ENCODE measurements at places on chromosomes 7 and 10. TPM values are rescaled to one million over a fixed set of nuclear protein-coding genes. Genes with fewer than 3 reads are reported as not detected.

The COL13A1 gene
- total RNA-seq, result 3.1 TPM

DNA sequence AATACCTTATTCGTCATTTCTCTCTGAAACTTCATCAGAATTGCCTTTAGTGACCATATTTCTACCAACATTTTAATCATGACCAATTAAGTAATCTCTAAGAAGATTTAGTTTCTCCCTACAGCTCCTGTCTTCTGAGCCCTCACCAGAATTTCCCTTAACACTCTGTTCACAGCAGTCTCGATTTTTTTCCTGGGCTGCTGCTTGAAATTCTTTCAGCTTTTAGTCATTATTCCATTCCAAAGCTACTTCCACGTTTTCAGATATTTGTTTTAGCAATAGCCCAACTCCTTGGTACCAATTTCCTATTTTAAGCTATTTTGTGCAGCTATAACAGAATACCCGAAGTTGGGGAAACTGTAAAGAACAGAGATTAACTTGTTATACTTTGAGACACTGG, 192.4 kb upstream of the DKK1 start:
- no peaks in the 10 kb centered on the region for H3K4me1 ChIP-seq
- H3K27ac ChIP-seq, result no peak overlapping the region
- no peak for DNase-seq
- H3K36me3 ChIP-seq, result no peaks in the 10 kb centered on the region
- H3K27me3 ChIP-seq, result no peaks in the 10 kb centered on the region

DNA sequence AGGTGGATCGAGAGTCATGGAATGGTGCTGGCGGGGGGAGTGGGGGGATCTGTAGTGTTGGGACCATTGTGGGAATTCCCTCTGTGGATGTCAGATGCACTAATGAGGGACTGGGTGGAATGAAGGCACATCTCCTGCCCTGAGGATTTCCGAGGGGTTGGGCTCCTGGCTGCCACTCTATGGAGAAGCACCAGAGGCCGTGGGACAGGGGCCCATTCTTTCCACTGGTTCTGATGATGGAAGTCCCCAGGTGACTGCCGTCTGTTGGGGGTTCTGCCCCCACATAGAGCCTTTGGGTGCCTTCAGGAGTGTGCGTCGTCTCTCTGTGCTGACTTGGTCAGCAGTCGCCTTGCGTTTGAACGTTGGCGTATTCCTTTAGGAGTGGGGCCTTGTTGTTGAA, 202.9 kb downstream of the GLRX3 start:
- no peaks in the 10 kb centered on the region for H3K36me3 ChIP-seq
- DNase-seq, result no peak
- no peak overlapping the region for H3K4me3 ChIP-seq
- H3K27me3 ChIP-seq, result no peaks in the 10 kb centered on the region
- no peak overlapping the region for H3K27ac ChIP-seq

DNA sequence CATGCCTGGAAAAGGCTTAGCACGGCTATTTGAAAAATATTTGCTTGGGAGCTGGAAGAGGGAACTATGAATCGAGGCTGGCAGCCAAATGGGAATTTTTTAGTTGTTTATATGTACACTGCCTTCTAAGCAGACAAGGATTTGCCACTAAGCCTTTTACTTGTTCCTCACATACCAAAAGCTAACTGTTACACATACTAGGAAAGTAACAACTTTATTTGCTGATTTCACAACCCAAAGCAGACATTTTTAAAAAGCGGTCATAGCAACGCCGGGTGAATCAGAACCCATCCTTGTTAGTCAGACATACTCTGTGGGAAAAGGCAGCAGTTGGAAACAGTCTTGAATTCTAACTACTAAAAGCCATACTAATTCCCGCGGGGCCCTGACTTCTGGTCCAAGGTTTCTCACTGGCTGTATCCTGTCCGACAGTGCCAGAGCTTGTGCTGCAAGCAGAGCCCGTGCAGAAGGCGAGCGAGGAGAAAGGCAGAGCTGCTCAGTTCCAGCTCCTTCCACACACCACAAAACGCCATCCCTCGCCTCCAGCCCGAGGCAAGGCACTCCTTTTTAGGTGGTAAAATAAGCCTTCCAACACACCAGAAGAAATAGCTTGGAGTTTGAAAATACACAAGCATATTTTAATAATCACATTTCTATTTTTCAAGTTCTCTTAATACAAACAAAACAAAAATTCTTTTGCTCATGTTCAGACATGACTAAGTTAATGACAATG, 89.2 kb downstream of the RNF216 start:
- DNase-seq, result no peak
- no peak overlapping the region for H3K27ac ChIP-seq
- no peaks in the 10 kb centered on the region for H3K27me3 ChIP-seq

The ITIH2 gene
- not detected for total RNA-seq

DNA sequence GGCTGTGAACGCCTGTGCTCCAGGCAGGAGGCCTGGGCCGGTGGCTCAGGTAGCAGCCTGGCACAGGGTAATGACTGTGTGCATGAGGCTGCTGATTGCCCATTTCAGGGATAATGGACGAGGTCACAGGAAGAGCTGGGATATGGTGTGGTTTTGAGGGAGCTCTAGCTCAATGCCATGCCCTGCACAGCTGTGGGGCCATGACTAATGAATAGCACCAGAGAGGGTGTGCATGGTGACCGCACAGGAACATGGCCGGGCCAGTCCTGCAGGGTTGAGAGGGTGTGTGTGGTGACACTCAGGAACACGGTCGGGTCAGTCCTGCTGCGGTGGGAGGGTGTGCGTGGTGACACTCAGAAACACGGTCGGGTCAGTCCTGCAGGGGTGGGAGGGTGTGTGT, 21.8 kb downstream of the NKX6-2 start:
- H3K36me3 ChIP-seq, result peaks cover 42% of the 10 kb centered on the region
- no peaks in the 10 kb centered on the region for H3K27me3 ChIP-seq
- H3K4me3 ChIP-seq, result no peak overlapping the region
- no peaks in the 10 kb centered on the region for H3K4me1 ChIP-seq
- H3K27ac ChIP-seq, result no peak overlapping the region
- DNase-seq, result no peak

The TMEM140 gene
- not detected for total RNA-seq
